ENCODE measurements at places on chromosomes 16 and 17.

- DNase-seq, result no peak
These were observed 2.7 kb upstream of the AMFR start for GRCh38 chr16:56428091-56428490.

GRCh38 chr16:88264641-88265285 lies 118.0 kb upstream of the ZNF469 start:
- no peak for DNase-seq

- no peak for DNase-seq
These were observed 19.5 kb downstream of the MINK1 start for GRCh38 chr17:4852567-4853207.

- DNase-seq, result no peak
These were observed 38.7 kb downstream of the NLRC5 start for GRCh38 chr16:57028086-57028485.

DNA sequence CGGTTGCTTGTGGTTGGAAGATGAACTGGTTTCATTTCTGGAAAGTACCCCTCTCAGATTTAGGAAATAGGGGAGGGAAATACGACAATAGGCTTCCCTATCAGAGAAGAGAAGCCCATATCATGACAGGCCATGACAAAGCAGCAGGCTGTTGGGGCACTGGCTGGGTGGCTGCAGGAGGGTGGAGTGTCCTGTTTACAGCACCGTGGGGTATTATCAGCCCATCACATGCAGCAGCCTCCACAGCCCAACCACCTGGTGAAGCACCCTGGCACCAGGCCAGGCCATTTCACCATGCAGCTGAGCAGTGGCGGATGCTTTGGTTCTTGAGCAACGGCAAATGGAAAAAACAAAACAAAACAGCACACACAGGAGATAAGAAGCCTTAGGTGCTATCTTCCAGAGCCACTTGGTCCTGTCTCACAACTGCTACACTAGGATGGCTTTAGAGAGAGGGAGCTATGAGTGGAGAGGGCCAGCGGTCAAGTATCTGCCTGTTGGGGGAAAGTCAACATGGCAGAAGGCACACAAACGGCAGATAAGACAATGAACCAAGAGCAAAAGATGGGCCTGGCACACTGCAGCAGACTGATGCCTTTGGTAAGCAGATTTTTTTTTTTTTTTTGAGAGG lies 24.2 kb downstream of the FAM117A start:
- peak; percentile 91 for DNase-seq

DNA sequence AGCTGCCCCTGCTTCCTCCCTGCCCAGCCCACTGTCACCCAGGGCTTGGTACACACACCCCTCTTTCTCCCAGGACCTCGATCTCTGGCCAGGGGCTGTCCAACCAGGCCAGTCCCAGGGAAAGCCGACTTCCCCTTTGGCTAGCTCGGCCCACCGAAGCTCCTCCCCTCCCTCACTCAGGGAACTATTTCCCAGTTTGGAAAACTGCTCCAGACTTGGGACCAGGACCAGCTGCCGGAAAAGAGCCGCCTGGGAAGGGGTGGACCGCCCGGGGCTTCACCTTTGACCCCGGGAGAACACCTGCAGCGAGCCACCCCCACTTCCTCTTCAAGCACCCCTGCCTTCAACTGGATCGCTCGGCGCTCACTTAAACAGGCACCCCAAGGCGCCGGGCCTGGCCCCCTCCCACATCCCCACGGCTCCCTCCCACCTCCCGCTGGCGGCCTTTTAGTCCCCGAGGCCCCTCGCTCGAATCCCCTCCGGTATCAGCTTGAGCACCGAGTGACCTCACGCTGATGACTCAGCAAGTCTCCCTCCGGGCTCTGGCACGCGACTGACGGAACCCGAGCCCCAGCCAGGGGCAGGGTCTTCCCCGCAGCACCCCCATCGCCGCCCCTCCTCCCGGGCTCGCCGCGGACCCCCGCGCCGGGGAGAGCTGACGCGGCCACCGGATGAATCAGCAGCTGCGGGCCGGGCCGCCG lies 934 bp downstream of the MAFG start:
- no peak for DNase-seq

GRCh38 chr17:68516732-68517131 lies 4.5 kb downstream of the PRKAR1A start:
- DNase-seq, result no peak

DNA sequence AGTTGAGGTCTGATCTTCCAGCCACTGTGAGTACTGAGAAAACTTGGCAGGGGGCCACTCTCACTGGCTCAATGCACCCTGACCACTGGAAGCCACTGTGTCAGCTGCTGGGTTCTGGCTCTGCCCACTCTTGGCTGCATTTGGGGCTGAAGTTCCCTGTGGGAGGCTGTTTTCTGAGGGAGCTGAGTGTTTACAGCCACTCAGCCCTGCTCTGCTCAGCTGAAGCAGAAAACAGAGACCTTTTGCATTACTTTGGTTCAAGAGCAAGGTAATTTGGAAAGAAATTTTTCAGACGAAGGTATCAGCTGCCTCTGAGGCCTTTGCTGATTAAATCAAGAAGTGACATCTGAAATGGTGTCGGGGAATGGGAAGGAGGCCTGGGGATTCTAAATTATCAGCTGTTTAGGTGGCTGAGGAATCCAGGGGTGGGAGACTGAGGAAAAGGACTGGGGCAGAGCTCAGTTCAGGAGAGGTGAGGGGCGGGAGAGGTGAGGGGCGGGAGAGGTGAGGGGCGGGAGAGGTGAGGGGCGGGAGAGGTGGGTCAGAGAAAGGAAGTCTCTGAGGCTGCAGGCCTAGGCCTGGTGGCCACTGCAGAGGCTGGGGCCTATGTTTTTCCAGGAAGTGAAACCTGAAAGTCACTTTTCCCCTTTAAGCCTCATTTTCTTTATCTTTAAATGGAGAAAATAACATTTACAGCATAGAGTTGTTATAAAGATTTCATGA lies at the start of gene ACSM5:
Gene ACSM5 (plus strand): TSS at position 137 of the 723 bp plus-strand sequence. CDS start 1,951 bp downstream, outside the sequence.
- DNase-seq, result no peak

DNA sequence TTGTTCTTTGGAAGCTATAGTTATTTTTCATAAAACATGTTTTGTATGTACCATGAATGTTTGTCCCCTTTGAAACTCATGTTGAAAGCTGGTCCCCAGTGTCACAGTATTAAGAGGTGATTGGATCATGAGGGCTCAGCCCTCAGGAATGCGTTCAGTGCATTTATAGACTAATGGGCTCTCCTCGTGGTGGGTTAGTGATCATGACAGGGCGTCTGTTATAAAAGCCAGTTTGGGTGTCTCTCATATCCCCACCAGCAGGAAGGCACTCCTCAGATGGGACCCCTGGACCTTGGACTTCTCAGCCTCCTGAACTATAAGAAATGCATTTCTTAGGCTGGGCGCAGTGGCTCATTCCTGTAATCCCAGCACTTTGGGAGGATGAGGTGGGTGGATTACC lies 10.4 kb downstream of the BANP start:
- DNase-seq, result no peak

Measured in DMS153 (cell line).